Stimulated activated CD8-positive, alpha-beta memory T cell treated with anti-CD3 and anti-CD28 coated beads, Interleukin-4, amount 100 ng/mL, for 1 hour (primary cell): ENCODE measurements at places on chromosomes 3 and 15.

- DNase-seq = no peak
Measured at GRCh38 chr3:148601766-148602685, 95.7 kb upstream of the AGTR1 start.

DNA sequence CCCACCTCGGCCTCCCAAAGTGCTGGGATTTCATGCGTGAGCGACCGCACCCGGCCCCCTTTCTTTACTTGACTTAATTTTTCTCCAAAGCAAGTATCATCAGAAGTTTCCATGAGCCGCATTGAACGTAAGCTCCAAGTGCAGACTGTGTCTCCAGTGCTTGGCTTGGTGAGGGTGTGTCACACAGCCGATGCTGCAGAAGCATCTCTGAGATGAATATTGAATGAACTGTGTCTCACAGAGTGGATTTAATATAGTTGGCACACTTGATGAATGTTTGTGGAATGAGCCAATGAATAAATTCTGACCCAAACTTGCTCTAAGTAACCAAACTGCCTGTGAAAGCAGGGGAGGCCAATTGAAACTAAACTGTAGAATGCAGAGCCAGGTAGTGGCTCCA is 159.4 kb upstream of the KBTBD8 start:
- no peak for DNase-seq

DNA sequence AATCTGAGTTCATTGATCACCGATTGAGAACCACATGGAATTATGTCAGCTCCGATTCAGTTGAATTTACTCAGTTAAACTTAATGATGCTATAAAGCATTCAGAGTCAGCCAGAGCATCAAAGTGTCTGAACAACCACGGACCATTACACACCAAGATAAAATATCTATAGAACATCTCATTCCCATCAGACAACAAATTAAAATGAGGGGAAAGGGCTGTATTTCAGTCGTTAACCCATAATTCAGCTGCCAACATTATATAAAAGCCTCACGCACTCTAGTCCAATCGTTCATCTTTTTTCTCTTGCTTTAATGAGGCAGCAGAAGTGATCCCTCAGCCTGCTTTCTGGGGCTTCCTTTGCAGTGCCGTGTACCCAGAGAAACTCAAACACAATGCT is 11.9 kb downstream of the CPNE4 start:
- DNase-seq = no peak

DNA sequence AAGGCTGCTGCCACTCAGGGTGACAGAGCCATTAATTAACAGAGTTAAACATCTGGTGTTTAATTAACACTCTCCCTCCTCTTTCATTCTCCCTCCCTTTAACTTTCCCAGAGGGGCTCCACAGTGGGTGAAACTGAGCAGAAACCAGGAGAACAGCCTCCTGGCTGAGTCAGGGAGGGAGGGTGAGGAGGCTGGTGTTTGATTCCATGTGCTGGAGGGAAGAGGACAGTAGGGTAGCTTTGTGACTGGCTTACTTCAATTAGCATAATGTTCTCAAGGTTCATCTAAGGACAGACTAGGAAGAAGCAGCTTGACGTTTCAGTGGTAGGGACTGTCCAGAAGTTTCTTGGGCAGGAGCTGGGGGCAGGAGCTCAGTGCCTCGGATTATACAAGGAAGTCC is 62.8 kb downstream of the SEMA5B start:
- DNase-seq = no peak

DNA sequence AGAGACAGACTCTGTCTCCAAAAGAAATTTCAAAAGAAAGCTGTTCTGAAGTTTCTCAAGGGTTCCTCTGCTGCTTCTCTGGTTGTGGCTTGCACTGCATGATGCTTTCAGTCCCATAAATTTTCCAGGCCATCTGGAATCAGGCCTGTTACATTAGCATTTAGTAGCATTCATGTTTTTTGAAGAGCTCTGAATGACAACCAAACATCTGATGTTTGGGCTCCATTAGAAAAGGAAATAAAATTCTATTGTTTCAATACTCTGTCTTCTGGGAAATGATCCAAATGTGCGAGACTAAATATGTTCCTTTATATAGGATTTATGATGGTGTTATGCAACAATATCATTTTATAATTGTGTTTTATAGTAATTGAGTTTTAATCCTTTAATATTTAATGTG is 455.8 kb downstream of the GABRG3 start:
- no peak for DNase-seq

- DNase-seq = no peak
Measured at GRCh38 chr3:195411836-195412235, 31.0 kb downstream of the ACAP2 start.

GRCh38 chr15:27665002-27665401 is 434.1 kb downstream of the OCA2 start:
- no peak for DNase-seq

DNA sequence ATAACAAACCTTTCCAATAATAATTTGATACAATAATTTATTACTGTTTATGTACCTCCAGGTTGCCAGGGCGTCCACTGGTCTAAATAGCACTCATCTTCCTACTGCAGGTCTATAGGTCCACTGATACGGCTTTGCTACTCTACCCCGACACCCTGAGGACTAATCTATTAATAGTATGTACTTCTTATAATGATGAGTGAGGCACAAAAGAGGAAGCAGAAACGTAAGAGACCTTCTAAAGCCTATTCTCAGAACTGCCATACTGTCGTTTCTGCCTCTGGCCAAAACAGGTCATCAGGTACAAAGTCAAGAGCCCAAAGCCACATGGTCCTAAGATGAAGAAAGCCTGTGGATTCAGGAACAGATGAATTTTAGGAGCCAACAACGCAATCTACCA is 163.2 kb upstream of the GRM7 start:
- DNase-seq = no peak

- no peak for DNase-seq
Measured at GRCh38 chr15:39942101-39942752, 8.3 kb downstream of the EIF2AK4 start.

- no peak for DNase-seq
Measured at GRCh38 chr3:143240886-143241285, 121.3 kb downstream of the CHST2 start.

GRCh38 chr3:21654662-21655061 is 96.3 kb downstream of the ZNF385D start:
- no peak for DNase-seq

- DNase-seq = no peak
Measured at GRCh38 chr3:124315215-124316033, 323.5 kb upstream of the ROPN1 start.

DNA sequence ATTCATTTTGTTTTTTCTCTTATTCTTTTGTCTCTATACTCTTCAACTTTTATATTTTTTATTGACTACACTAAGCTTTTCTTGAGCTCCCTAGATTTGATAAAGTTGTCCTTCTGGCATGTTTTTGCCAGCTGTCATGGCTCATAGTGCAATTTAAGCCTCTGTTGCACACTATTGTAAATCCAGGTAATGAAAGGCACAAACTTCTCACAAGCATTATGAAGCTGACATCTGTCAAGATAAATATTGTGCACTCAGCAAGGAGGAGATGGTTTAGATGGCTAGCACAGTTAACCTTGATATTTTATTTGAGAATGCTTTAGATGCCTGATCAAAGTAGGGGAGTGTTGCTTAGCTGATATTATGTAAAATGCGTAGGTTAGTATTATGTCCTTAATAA is 1280.9 kb downstream of the NSUN3 start:
- DNase-seq = no peak

DNA sequence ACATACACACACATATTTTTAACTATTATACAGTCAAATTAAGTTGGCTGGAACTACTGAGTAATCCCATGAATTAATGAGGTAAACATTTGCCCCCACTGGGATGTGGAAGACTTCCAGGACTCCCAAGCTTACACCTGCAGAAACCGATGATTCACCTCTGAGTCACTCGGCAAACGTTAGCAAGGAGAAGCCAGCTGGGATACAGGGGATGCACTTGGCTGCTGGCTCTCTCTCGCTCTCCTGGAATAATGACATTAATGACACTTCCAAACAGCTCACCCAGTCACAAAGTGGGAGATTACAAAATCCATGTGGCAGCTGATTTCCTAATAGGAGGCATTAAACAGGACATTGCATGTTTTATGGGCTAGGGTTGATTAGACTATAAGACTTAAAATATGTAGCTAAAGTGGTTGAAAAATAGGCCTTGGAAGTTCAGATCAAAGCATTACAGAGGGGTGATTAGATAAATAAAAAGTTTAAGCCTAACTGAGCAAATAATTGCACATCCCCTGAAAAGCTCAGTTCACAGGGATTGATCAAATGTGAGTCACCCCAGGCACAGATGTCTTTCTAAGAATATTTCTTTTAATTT is 500.9 kb downstream of the SOX2 start:
- no peak for DNase-seq

DNA sequence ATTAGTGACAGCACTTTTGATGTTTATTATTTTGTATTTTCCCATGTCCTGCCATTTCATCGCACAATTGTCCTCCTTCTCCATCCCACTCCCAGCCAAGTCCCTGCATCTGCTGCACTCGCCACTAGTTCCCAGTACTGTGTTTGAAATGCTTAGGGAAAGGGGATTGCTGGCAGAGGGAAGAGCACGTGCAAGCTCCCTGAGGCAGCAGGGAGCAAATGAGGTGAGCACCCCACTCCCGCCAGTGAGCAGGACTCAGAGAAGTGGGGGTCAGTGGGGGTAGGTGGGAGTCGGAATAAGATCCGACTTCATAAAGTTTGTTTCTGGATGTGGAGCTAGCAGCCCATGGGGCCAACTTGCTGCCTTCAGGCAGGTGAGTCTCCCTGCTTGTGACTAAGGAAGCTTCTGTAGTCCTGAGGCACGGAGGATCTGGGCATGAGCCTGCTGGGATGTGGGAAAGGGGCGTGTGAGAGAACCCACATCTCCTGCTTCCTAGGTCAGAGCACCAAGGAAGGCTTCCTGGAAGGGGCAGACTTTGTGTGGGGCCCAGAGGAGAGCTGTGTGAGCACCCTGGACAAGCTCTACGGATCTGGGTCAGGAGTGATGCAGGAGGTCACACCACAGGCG is 99.7 kb upstream of the TLE3 start:
- DNase-seq = no peak

GRCh38 chr15:28967990-28968389 is 82.2 kb downstream of the APBA2 start:
- DNase-seq = no peak

DNA sequence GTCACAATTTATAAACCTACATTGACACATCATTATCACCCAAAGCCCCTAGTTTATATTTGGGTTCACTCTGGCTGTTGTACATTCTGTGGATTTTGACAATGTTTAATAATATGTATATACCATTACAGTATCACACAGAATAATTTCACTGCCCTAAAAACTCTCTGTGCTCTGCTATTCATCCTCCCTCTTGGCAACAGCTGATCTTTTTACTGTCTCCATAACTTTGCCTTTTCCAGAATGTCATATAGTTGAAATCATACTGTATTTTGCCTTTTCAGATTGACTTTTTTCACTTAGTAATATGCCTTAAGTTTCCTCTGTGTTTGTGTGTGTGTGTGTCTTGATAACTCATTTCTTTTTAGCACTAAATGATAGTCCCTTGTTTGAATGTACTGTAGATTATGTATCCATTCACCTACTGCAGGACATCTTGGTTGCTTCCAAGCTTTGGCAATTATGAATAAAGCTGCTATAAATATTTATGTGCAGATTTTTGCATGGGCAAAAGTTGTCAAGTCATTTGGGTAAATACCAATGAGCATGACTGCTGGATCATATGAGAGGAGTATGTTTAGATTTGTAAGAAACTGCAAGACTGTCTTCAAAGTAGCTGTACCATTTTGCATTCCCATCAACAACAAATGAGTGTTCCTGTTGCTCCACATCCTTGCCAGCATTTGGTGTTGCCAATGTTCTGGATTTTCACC is 9.5 kb downstream of the PARP15 start:
- DNase-seq = no peak

- DNase-seq = no peak
Measured at GRCh38 chr3:109132801-109133473, 3.6 kb upstream of the C3orf85 start.

- DNase-seq = peak; percentile 9
Measured at GRCh38 chr3:43162230-43163084, 56.6 kb upstream of the POMGNT2 start.

DNA sequence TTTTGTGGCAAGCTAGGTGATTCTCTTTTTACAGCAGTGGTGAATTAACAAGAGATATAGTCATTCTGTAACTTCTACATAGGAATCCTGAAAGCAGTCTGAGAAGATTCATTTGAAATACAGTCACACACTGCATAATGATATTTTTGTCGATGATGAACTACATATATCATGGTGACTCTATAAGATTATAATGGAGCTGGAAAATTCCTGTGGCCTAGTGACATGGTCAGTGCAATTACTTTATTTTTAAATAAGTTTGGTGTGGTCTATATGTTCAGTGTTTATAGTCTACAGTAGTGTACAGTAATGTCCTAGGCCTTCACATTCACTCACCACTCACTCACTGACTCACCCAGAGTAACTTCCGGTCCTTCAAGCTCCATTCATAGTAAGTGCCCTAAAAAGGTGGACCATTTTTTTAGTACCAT is 511.4 kb upstream of the MCTP2 start:
- no peak for DNase-seq

GRCh38 chr3:138157743-138158142 is 17.0 kb downstream of the DBR1 start:
- DNase-seq = no peak

GRCh38 chr15:90597577-90597976 is 67.9 kb downstream of the CRTC3 start:
- DNase-seq = no peak

- DNase-seq = no peak
Measured at GRCh38 chr15:56749982-56750381, 16.7 kb upstream of the ZNF280D start.

DNA sequence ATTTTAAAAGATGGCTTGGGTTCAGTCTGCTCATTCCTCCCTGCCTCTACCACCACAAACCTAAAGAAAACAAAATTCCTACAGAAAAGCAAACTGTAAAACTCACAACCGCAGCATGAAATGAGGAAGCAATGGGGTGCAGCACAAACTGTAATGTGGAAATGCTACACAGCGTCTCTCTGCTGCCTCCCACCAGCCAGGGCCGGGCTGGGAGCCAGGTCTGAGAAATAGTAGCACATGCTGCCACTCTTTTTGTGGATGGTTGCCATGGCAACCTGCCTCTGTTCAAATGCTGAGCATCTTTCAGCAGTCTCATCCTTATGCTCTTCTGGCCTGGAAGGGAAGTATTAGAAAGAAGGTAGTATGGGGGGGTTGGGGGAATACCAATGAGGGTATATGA is 55.4 kb downstream of the EOMES start:
- DNase-seq = no peak

DNA sequence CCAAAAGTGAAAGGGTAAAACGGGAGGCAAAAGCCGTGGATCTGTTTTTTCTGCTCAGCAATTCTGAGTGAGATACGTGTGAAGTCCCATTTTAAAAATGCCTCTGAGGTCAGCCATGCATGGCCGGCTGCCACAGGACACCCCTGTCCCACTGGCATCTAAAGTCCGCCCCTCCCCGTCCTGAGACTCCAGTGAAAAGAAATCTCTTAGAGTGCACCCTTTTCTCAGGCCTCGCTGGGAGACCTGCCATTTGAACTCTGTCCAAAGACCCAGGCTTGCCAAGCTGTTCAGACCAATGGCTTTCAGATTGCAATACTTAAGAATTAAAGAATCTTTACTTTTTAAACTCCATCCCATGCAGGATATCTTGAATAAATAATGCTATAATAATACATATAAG is 61.0 kb upstream of the SLC24A5 start:
- DNase-seq = no peak
